ENCODE measurements at places on chromosomes 2 and 18.
A peak's percentile ranks its signal among the peaks of the same experiment; 100 is the strongest.

GRCh38 chr2:23988371-23988770 is 21.5 kb upstream of the MFSD2B start:
- peak; percentile 16 for DNase-seq

DNA sequence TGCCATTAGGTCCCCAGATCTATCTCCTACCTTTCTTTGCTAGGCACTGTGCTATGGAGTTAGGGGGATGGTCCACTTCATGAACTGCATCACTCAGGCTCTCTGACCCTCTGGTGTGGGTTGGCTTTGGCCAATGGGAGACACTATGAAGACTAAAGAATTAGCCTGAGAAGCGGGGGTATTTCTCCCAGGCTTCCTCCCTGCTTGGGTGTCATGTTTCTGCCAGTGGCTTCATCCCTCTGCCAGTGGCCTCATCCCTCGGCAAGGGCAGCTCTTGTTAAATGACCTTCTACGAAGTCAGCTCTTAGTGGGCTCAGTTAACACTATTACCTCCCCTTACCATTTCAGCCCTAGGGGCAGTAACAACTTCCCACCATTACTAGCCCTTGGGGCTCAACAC is 41.9 kb upstream of the EPB41L3 start:
- DNase-seq: no peak

- no peak for DNase-seq
Observed at GRCh38 chr2:163266772-163267171, 428.2 kb upstream of the KCNH7 start.

DNA sequence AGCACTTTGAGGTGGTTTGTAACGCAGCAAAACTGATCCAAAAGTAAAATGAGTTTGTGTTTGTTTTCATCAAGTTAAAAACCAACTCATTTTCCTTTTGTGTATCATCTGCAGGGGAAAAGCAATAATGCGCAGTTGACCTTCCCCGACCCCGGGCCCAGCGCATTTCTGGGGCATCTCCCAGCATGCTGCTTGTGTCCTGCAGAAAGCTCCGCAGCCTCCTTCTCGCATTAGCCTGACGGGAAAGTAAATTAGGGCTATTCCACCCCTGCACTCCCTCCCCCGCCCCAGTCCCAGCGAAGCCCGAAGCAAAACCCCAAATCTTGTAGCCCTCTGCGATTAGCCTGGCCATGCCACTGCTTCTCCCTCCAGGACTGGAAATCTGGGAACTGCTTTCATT is 82.0 kb upstream of the PPM1B start:
- no peak for DNase-seq

- DNase-seq: peak; percentile 38
Observed at GRCh38 chr18:24659827-24660720, 199.6 kb downstream of the HRH4 start.

- no peak for DNase-seq
Observed at GRCh38 chr18:49966090-49966489, 152.8 kb upstream of the ACAA2 start.

- no peak for DNase-seq
Observed at GRCh38 chr18:8081872-8082553, 514.9 kb downstream of the PTPRM start.

- no peak for DNase-seq
Observed at GRCh38 chr2:68755071-68755470, 20.5 kb downstream of the ARHGAP25 start.

DNA sequence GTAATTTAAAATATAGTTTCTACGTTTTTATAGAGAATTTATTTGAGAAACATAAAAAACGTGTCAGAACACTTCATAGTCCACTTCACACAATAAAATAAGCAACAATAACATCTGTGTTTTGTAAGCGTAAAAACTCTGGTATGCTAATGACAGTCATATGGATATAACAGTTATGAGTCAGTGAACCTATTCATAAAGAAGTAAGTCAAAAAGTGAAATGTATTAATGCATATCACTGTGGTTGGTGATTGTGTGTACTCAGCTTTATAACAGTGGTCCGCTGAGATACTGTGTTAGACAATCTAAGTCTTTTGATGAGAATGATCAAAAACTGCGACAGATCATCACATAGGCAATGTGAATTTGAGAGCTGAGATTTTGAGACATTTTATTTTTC is 153.2 kb downstream of the WDR7 start:
- no peak for DNase-seq

- DNase-seq: no peak
Observed at GRCh38 chr18:79940126-79940813, 11.2 kb downstream of the SLC66A2 start.

- DNase-seq: no peak
Observed at GRCh38 chr2:74146929-74147726, 584 bp downstream of the BOLA3 start.

DNA sequence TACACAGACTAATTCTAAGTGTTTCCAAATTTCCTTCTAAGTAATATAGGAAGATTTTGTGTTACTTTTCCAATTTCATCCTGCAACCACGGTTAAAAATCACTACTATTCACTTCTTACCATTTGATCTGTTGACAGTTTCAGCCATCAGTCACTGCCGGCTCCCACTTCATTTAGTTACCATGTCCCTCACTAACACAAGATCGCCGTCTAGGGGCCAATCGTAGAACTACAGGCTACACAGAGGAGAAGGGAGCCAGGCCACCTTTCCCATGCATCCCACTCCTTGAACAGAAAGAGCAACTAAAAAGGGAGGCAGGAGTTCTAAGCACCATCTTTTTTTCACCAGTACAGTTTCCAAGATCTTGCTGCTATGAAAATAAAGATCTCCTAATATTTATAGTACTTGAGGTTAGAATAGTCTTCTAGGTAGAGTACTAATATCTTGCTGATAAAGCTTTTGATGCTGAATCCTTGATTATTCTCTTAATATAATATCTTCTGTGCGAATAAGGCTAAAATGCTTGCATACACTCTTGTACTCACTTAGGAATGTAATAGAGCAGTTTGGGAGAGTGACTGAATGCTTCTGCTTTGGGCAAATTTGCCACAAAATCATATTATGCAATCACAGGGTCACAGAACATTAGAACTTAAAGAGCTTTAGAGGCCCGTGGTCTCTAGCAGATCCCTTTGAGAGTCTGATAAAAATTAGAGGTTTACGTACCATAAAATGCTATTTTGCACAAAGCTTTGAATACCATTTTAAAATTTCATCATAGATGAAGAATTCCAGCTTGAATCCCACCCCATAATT is 39.5 kb upstream of the CYP1B1 start:
- DNase-seq: peak; percentile 29

DNA sequence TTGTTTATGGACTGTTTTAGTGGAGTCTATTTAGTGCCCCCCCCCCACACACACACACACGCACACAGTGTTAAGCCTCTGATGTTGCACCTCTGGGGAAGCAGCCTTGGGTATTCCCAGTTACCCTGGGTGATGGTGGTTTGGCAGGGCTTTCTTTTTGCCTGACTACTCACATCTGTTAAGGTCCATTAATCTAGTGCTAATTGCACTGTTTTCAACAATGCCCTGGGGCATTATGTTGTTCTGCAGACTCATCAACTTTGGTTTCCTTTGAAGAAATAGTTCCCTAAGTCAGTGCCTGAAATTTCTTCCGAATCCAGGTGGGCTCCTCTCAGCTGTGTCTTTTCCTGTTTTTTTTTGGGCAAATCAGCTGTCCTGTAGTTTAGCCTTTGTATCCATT is 34.7 kb downstream of the SPOPL start:
- DNase-seq: no peak

- DNase-seq: no peak
Observed at GRCh38 chr2:240247868-240248720, 107.6 kb upstream of the OTOS start.

DNA sequence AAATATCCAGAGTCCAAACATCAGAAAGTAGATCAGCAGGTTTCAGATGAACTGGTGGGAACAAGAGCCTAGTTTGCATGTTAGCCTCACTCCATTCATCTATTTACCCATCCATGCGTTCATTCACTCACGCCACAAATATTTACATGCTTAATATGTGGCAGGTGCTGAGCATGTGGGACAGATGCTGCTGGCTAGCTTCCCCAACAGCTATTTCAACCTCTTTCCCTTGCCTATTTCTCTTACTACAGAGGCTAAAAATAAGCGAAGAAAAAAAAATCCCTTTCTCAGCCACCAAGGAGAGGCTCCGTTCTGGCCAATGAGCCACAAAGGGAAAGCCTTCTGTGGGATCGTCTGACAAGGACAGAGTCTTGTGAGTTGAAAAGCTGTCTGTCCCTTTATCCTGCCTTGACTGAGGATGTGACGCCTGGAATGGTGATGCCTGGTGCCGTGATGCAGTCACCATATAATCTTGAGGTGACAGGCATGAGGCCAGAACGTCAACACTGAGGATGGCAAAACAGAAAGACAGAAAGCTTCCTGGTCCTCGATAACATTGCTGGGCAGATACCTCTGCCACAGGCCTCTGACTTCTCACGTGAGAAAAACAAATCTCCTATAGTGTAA is 78.2 kb downstream of the KCTD1 start:
- no peak for DNase-seq

DNA sequence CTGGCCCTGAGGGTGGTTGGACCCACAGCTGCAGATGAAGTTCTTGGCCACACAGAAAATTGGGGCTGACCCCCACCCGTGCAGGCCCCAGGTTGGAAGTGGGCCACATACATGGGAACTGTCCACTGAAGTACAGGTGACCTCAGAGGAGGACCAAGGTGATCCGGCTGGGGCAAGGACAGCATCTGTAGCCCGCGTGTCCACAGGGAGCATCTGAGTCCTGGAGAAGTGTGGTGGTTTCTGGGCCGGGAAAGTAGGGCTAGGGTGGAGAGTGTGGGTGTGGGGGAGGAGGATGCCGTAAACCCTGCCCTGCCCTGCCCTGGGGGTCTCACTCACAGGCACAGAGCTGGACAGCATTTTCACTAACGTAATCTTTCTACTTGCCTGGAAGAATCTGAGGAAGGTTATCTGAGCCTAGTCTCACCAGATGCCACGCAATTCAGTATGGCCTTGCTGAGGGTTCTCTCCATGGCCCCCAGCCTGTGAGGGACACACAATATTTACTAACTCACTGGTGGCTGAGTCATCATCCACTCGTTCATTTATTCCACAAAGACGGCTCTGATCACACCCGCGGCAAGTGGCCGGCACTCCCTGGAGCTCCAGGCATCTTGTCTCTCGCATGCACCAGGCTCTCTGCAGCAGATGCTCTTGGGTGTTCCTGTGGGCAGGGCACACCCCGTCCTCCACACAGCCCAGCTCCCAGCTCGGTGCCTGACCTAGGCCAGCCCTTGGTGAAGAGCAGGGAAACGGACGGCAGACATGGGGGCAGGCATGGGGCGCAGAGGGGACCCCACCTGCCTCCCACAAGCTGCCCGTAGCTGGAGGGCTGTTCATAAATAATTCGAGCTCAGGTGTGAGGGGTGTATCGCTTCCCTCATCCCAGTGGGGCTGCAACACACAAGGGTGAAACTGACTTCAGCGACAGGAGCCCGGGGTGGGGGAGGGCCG is 51.2 kb downstream of the INHBB start:
- no peak for DNase-seq

DNA sequence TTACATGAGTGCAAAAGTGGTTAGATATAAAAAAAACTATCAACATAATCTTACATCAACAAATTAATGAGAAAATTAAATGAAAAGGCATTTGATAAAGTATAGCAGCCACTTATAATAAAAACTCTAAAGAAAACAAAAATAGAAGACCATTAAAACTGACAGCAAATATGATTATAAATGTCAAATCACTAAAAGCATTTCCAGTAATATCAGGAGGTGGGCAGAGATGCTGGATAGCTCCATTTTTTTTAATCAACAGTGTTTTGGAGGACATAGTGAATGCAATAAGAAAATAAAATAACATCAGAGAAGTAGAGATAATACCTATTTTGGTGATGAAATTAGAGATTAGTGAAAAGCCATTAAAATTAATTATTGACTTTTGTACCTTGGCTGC is 173.4 kb downstream of the LRRTM4 start:
- no peak for DNase-seq

GRCh38 chr18:61719671-61720070 is 173.1 kb downstream of the RNF152 start:
- DNase-seq: no peak

GRCh38 chr18:13603304-13604019 is 122.9 kb downstream of the FAM210A start:
- DNase-seq: no peak

DNA sequence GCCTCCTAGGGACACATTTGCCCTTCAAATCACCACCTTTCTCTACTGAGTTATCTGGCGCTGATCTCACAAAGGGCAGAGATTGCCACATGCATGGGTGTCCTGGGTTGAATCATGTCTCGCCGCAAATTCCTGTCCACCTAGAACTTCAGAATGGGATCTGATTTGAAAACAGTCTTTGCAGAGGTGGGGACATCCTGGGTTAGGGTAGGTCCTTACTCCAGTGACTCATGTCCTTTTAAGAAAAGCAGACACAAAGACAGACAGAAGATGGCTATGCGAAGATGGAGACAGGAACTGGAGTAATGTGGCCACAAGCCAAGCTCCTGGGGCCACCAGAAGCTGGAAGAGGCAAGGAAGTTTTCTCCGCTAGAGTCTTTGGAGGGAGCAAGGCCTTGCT is 197.4 kb upstream of the SMIM21 start:
- no peak for DNase-seq

- DNase-seq: no peak
Observed at GRCh38 chr2:220320326-220320725, 692.9 kb downstream of the SLC4A3 start.

DNA sequence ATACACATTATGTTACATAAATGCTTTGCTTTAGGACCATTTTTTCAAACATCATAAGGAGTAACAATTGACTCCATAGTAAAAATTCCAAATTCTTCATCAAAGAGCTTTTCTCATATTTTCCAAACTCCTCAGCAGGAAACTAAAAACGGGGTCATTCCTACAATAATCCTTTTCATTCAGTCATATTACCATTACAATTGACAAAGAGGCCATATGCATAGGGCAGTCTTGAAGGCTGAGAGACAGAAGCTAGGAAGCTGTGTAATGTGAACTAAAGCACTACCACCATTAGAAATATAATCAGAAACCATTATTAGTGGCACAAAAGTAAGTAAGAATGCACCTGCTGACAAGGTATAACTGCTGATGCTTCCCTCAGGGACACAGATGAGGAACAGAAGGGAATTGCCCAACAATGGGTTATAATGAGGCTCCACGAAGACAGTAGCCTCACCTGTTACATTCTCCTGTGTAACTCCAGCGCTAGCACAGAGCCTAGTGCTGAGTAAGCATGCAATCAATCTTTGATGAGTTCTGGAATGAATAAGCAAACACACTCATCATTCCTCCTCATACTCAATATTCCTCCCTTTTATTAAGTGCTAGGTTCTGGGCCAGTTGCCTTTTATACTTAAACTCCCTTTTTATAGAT is 942.3 kb downstream of the CPS1 start:
- DNase-seq: no peak

DNA sequence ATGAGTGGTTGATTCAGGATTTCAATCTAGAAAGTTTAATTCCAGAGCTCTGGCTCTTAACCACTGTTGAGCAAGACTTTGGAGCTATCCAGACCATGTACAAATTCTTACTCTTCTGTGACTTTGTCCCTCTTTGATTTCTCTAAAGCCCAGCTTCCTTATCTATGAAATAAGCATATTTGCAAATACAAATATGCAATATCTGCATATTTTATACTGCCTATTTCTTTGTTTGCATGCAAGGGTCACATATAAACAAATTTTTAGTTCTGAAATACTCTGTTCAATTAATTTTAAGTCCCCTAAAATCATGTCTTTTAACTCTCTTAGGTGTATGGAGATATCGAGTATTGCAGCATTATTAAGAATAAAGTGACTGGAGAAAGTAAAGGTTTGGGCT is 5.5 kb downstream of the RBM45 start:
- DNase-seq: no peak

- no peak for DNase-seq
Observed at GRCh38 chr18:23658285-23658684, 4.4 kb downstream of the ANKRD29 start.
